Stimulated activated CD4-positive, alpha-beta T cell treated with anti-CD3 and anti-CD28 coated beads, TNF-alpha, amount 100 ng/mL, for 48 hours (primary cell): ENCODE measurements at places on chromosomes 13 and 19.

DNA sequence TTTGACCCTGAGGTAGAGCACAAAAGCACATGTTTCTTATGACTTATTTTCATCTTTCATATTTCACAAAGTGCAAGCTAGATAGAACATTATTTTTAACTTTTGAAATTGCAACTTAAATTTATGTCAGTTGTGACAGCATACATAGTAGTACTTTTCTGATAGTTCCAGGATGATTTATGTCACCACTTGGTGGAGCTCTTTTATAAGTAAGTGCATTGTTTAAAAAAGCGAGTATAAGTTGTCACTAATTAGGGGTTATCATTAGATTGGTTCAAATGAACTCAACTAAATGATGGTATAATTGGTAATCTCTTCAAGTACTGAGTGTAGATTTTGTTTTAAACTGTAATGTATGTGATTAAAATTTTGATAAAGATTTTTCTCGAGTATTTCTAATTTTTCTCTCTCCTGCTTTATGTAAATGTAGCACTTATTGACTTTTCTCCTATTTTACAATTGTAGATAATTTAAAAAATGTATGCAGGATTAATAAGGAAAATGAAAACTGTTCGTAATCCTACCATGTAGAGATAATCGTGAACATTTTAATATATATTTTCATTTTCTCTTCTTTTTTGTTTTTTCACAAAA is 31.1 kb downstream of the RB1 start:
- no peak for DNase-seq

GRCh38 chr13:105918842-105919741 is 616.4 kb downstream of the EFNB2 start:
- no peak for DNase-seq

- DNase-seq, result no peak
Observed at GRCh38 chr19:47658431-47659348, 49.8 kb downstream of the BICRA start.

DNA sequence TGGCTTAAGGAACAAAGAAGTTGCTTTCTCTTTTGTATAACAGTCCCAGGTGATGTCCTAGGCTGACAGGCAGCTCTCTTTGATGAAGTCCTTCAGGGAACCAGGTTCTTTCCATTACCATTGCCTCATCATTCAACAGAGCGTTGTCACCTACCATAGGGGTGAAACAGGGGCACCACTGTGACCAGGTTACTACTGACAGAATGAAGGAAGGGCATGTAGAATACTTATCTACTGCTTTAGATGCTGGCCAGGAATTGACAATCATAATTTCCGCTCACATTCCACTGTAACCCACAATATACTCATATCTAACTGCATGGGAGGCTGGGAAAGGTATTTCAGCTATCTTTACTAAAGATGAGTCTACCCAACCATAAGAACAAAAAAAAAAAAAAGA is 148.0 kb upstream of the FNDC3A start:
- DNase-seq, result no peak

DNA sequence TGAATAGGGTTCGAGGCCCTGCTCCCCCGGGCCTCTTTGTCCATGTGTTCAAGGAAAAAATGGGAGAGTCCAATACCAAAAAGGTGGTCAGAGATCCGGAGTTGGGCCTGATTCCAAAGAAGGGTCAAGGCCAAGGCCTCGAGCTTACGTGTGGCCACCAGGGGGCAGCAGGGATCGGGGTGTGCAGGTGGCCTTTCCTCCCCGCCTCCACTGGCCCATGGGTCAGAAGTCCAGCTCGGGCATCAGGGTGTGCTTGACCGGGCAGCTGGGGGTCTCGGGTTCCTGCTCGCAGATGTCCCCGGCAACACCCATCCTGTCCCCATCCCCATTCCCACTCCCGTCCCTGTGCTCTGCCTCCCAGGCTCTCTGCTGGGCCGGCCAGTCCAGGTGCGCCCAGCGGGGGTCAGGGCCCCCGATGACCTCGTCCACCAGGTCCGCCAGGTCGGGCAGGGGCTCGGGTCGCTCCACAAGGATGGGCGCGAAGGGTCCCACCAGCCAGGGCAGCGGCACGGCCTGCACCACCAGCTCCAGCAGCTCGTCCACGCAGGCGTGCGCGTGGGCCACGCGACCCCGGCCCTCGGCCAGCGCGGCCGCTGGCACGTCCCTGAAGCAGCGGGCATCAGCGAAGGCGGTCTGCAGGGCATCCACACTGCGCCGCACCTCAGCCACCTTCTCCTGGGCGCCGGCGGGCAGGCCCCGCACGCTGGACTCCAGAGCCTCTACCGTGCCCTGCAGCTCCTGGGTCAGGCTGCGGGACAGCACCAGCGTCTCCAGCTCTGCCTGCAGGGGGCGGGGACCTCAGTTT is 5.2 kb upstream of the PLIN4 start:
- no peak for DNase-seq

- DNase-seq, result no peak
Observed at GRCh38 chr19:1265615-1266128, 3.5 kb upstream of the CIRBP start.

- DNase-seq, result no peak
Observed at GRCh38 chr13:29621841-29622240, 26.4 kb upstream of the SLC7A1 start.

- DNase-seq, result no peak
Observed at GRCh38 chr13:32969516-32969941, 46.7 kb upstream of the KL start.

- no peak for DNase-seq
Observed at GRCh38 chr13:46103037-46103436, 1.8 kb downstream of the CPB2 start.

- DNase-seq, result no peak
Observed at GRCh38 chr13:112254061-112254818, 121.9 kb upstream of the SPACA7 start.

GRCh38 chr13:39955560-39955959 is 300.1 kb downstream of the COG6 start:
- DNase-seq, result no peak

DNA sequence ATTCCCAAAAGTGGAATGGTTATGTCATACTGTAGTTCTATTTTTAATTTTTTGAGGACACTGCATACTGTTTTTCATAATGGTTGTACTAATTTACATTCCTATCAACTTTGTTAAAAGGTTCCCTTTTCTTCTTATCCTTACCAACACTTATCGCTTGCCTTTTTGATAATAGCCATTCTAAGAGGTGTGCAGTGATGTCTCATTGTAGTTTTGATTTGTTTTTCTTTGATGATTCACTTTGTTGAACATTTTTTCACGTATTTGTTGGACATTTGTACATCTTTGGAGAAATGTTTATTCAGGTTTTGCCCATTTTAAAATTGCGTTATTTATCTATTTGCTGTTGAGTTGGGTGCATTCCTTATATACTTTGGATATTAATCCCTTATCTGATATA is 188.8 kb upstream of the SPRY2 start:
- no peak for DNase-seq

DNA sequence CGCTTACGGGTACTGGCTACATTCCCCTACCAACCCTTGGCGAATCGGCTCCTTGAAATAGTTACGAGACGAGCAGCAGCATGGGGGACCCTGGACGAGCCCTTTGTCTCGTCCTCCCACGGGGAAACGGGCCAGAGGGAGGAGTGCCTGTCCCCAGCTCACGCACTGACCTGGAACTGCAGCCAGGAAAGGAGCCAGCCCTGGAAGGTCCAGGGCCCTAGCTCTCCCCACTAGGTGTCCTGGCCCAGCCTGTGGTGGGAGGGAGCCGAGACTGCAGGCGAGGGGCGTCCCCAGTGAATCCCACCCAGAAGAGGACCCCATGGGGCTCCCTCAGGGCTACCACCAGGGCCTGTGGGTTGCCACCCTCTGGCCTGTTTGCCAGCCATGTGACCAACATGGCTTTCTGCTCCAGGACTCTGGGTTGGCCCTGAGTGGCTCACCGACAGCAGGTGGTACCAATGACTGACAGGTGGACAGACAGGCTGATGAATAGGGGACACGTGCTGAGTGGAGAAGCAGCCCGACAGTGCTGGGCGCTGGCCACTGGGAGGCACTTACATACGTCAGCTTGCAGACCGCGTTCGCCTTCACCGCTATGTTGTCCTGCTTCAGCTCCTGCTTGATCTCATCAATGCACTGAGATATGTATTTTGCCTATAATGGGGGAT is 13.2 kb downstream of the AP3D1 start:
- no peak for DNase-seq

DNA sequence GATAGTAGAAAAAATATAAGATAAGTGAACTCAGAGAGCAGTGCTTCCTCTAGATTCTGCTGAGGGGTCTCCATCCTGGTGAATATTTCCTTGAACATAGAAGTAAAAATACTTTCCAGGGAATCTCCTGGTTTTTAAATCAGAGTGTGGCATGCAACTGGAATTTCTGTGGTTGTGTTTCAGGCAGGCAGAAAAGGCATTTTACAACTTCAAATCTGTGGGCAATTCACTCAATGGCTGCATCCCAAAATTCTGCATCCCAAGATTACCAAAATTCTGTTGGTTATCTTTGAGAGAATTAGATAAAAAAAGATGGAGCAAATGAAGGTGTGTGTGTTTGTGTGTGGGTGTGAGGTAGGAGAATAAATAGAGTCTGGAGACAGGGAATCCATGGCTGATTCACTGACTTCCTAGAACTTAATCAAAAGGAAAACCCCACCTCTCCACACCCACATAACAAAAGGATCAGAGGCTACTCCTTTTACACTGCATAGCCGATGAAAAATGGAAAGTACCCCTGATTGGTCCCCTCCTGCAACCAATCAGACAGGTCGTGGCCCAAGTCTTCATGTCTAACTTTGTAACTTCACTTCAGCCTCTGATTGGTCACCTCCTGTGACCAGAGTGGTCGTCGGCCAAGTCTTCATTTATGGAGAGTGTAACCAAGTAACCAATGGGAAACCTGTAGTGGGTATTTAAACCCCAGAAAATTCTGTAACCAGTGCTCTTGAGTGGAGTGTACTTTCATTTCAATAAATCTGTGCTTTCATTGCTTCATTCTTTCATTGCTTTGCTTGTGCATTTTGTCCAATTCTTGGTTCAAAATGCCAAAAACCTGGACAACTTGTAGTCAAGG is 112.8 kb downstream of the DLEU7 start:
- DNase-seq, result no peak

GRCh38 chr19:7482584-7483439 is 6.0 kb downstream of the PEX11G start:
- DNase-seq, result no peak

- no peak for DNase-seq
Observed at GRCh38 chr13:20116213-20116612, 44.6 kb downstream of the GJA3 start.

DNA sequence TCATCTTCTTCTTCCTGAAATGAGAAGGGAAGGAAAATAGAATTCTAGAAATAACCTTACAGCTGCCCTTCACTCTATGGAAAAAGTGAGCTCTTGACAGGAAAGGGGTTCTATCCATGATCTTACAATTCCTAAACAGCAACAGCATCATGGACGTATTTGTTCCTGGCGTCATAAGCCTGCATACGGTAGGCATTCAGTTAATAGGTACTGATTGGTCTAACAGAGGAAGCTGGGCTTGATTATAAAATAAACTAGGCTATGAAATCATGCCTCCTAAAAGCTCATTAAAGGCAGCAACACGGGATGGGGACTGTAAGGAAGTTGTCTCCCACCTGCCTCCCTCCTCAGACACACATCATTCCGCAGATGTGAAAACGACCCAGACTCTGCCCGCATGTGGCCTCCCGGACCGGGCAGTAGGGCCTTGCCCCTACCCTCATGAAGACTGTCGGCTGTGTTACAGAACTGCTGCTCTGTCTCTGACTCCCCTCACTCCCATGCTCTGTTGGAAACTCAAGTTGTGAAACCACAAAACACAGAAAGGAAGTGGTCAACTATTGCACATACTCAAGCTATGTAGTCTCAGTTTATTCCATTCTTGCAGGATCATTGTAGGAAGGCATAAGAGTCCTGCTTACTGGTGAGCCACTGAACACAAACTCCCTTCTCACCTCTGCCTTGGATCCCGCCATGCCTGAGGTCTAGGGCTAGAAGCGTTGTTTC is 129.8 kb downstream of the DLEU7 start:
- DNase-seq, result peak; percentile 2

- DNase-seq, result no peak
Observed at GRCh38 chr19:19217099-19217498, 5.3 kb downstream of the NCAN start.

- no peak for DNase-seq
Observed at GRCh38 chr13:113202912-113203311, 5.6 kb downstream of the PCID2 start.

- DNase-seq, result no peak
Observed at GRCh38 chr13:92407858-92408257, 818.7 kb upstream of the GPC6 start.

DNA sequence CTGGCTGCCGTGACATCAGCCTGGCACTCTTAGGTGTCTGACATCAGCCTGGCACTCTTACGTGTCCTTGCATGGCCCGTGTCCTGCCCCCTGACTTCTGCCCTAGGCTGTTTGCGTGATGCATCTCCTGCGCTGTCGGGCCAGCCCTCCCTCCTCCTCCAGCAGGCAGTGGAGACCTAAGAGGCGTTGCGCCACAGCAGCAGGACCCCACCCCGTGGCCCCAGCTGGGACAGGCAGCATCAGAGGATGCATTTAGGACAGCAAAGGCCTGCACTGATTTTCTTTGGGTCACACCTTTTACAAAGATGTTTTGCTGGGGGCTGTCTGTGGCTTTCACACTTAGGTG is 65.3 kb downstream of the GPR12 start:
- no peak for DNase-seq

- no peak for DNase-seq
Observed at GRCh38 chr19:47375694-47376588, 26.8 kb downstream of the DHX34 start.

- DNase-seq, result no peak
Observed at GRCh38 chr19:7489609-7490044, 792 bp upstream of the PEX11G start.

- no peak for DNase-seq
Observed at GRCh38 chr13:22993148-22993547, 187.6 kb upstream of the SGCG start.
